ENCODE measurements at places on chromosomes 7 and 10.

- H3K27me3 ChIP-seq: peaks cover 14% of the 10 kb centered on the region
- no peak for DNase-seq
- peaks cover 2% of the 10 kb centered on the region for H3K36me3 ChIP-seq
- H3K4me1 ChIP-seq: peaks cover 8% of the 10 kb centered on the region
Observed at GRCh38 chr10:77281719-77282118, 355.9 kb downstream of the KCNMA1 start.

DNA sequence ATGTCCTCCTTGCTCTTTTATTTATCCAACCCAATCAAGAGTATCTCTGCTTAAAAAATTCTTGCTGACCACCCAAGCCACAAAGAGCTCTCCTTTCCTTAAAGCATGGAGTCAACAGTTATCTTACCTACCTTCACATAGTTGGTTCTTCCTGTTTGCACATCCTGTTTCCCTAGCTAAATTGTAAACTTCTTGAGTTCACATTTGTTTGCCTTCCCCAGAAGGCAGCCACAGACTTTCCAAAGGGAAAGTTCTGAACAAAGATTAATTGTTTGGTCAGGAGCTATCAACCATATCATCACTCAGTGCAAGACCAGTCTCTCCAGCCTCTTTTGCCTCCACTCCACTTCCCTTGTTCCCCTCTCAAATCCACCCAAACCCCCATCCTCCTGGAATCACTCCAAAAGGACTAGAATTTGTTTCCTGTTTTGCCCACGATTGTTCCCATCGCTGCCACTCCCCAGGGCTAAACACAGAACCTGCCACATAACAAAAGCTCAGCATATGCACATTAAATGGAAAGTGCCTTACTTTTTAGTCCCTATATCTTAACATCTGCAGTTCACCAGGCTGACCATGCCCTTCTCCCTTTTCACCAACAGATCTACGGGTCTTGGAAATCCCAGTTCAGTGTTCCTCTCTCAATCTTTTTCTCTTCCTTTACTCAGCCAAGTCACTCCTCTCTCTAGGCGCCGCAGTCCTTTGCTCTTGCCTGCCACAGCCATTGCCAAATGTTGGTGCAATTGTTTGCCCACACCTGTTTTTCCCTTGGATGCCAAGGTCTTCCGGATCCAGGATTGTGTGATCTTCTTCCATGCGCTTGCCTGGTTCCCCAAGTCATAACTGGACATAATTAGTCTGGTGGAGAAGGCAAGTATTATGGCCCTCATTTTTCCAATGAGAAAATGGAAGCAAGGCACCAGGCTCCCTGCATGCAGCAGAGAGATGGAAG lies 265.5 kb downstream of the KCNMA1 start:
- no peak overlapping the region for H3K27ac ChIP-seq
- H3K36me3 ChIP-seq: no peaks in the 10 kb centered on the region
- H3K27me3 ChIP-seq: peaks cover 5% of the 10 kb centered on the region

- H3K4me3 ChIP-seq: no peak overlapping the region
- no peak for DNase-seq
- peaks cover 2% of the 10 kb centered on the region for H3K27me3 ChIP-seq
- H3K36me3 ChIP-seq: no peaks in the 10 kb centered on the region
Observed at GRCh38 chr10:93859049-93859655, 34.6 kb upstream of the SLC35G1 start.

- H3K27me3 ChIP-seq: peaks cover 19% of the 10 kb centered on the region
- no peaks in the 10 kb centered on the region for H3K4me1 ChIP-seq
- no peak overlapping the region for H3K27ac ChIP-seq
- DNase-seq: no peak
Observed at GRCh38 chr10:27664461-27664860, 81.2 kb downstream of the MKX start.

GRCh38 chr10:63866747-63867140 lies 345.5 kb downstream of the REEP3 start:
- no peak for DNase-seq
- peaks cover 16% of the 10 kb centered on the region for H3K27me3 ChIP-seq
- H3K4me1 ChIP-seq: peaks cover 3% of the 10 kb centered on the region
- H3K27ac ChIP-seq: no peak overlapping the region
- H3K36me3 ChIP-seq: no peaks in the 10 kb centered on the region
- H3K4me3 ChIP-seq: peak overlapping the region; percentile 25

DNA sequence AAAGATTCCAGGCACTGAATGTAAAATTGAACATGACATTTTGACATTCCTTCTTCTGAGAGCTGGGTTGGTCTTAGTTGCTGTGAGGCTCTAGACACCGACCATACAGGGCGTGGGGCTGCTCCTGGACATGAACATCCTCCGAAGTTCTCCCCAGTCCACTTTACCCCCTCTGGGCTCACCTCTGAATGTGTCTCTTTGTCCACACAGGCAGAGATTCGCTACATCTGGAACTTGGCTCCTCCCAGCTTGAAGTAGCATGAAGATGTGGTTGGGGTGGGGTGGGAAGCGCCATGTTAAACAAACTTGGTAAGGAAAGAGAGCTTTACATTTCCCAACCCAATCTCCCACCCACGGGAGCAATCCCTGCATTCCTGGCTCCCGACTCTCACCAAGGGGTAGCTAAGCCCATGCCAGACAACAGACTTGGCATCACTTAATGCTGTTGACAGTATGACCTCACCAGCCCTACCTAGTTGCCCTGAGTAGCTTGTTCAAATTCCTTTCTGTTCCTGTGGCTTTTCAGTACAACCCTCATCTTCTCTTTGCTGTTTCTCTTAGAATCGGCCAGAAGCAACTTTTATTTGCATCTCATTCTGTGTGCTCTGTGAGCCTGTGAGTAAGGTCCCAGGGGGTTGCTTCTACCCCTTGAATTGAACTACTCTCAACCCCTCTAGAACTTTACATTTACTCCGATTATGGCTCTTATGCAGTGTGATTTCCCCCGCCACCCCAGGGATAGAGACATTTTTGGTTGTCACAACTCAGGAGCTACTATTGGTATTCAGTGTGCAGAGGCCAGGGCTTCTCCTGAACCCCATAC lies 211.4 kb downstream of the SEC23IP start:
- H3K36me3 ChIP-seq: no peaks in the 10 kb centered on the region
- DNase-seq: no peak
- H3K4me3 ChIP-seq: no peak overlapping the region
- peaks cover 9% of the 10 kb centered on the region for H3K27me3 ChIP-seq
- H3K27ac ChIP-seq: no peak overlapping the region
- H3K4me1 ChIP-seq: no peaks in the 10 kb centered on the region

DNA sequence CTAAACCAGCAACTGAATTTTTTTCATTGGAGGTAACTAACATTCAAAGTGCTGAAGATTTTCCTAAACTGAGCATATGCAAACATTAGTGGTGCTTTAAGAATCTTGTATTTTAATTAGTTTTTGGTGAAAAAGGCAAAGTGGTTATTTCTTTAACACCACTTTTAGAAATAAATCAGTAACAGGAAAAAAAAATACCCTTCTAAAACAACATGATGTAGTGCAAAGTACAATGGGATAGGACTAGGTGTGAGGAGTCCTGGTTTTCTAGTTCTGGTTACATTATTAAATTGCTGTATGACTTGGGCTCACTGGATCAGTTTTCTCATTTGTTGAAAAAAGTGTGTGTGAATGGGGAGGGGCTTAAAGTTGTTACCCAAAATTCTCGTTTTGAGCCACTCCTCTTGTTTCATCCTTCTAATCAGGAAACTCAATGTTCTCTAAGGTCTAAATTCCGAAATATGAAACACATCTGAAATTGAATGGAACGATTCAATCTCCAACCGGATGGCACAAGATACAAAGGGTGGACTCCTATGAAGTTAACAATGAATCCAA lies 1.8 kb downstream of the WASL start:
- peak overlapping the region; percentile 88 for H3K4me3 ChIP-seq
- H3K4me1 ChIP-seq: peaks cover 37% of the 10 kb centered on the region
- no peak for DNase-seq
- H3K27ac ChIP-seq: peak overlapping the region; percentile 76
- no peaks in the 10 kb centered on the region for H3K27me3 ChIP-seq

DNA sequence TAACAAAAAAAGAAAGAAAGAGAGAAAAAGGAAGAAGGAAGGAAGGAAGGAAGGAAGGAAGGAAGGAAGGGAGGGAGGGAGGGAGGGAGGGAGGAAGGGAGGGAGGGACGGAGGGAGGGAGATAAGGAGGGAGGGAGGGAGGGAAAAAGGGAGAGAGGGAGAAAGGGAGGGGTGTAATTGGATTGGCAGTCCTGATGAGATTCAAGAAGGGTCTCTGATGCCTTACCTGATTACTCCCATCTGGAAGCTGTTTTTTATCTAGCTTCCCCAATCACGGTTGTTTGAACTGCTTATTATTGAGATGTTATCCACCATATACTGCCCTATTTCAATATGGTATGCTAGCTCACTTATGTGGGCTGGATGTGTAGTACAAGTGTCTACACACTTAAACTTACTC lies 27.3 kb downstream of the GNG11 start:
- H3K27ac ChIP-seq: no peak overlapping the region
- DNase-seq: no peak
- no peaks in the 10 kb centered on the region for H3K4me1 ChIP-seq
- no peaks in the 10 kb centered on the region for H3K36me3 ChIP-seq

- H3K27ac ChIP-seq: no peak overlapping the region
- H3K27me3 ChIP-seq: no peaks in the 10 kb centered on the region
- H3K4me1 ChIP-seq: peaks cover 2% of the 10 kb centered on the region
- no peaks in the 10 kb centered on the region for H3K36me3 ChIP-seq
- DNase-seq: no peak
- H3K4me3 ChIP-seq: no peak overlapping the region
Observed at GRCh38 chr10:34373211-34373610, 441.9 kb downstream of the PARD3 start.

DNA sequence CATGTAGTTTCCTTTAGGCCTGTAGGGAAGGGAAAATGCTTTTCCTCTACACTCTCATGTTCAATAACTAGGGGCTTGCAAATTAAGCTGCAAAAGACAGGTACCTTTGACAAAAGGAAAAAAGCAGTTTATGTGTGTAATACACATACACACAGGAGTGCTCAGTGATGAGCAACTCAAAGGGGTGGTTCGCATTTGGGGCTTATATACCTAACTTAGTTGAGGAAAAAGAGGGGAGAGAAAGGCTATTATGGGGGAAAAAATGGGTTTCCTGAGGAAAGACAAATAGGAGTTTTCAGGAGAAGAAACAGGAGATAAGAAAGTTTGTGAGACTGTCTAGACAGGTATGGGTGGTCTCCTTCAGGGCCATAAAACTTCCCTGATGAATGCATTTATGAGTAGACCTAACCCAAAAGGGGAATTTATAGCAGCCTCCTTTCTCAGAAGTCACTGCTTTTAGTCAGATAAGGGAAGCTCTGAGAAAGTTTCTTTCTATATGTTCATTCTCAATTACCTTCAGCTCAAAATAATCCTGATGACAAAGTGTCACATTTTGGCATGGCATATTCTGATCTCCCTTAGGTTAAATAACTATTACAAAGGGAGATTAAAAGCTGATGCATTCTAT lies 55.2 kb upstream of the EZH2 start:
- no peak for DNase-seq
- H3K36me3 ChIP-seq: no peaks in the 10 kb centered on the region
- no peak overlapping the region for H3K4me3 ChIP-seq
- no peak overlapping the region for H3K27ac ChIP-seq
- H3K27me3 ChIP-seq: no peaks in the 10 kb centered on the region
- H3K4me1 ChIP-seq: peaks cover 8% of the 10 kb centered on the region

DNA sequence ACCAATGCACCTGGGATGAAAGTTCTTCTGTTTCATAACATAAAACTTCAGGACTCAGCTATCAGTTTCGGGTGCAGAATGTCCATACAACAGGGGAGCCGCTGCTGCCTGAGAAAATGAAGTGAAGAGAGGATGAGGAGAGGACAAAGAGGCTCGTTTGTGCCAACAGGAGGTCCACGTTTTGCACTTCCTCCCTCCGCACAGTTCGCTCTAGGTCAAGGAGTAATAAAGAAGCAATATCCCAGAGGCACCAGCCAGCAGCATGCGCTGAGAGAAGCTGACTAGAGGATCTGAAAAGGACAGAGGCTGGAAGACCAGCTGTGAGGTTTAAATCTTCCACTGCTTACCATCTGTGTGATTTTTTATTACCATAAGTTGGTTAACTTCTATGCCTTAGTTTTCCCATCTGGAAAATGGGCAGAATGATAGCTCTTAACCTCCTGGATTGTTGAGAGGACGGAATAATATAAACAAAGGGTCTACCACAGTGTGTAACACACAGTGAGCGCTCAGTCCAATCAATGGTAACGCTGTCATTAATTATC lies 709 bp downstream of the GPAM start:
- peaks cover 12% of the 10 kb centered on the region for H3K4me1 ChIP-seq
- H3K4me3 ChIP-seq: peak overlapping the region; percentile 86
- H3K36me3 ChIP-seq: peaks cover 10% of the 10 kb centered on the region
- peak overlapping the region; percentile 95 for H3K27ac ChIP-seq
- DNase-seq: no peak

GRCh38 chr7:71925663-71926062 lies 486.5 kb downstream of the CALN1 start:
- H3K27me3 ChIP-seq: no peaks in the 10 kb centered on the region
- DNase-seq: no peak
- H3K4me1 ChIP-seq: no peaks in the 10 kb centered on the region

- peaks cover 2% of the 10 kb centered on the region for H3K27me3 ChIP-seq
- peaks cover 35% of the 10 kb centered on the region for H3K4me1 ChIP-seq
- peak overlapping the region; percentile 99 for H3K27ac ChIP-seq
- peaks cover 2% of the 10 kb centered on the region for H3K36me3 ChIP-seq
- peak; percentile 10 for DNase-seq
Observed at GRCh38 chr10:89887406-89887805, 186.0 kb downstream of the KIF20B start.

DNA sequence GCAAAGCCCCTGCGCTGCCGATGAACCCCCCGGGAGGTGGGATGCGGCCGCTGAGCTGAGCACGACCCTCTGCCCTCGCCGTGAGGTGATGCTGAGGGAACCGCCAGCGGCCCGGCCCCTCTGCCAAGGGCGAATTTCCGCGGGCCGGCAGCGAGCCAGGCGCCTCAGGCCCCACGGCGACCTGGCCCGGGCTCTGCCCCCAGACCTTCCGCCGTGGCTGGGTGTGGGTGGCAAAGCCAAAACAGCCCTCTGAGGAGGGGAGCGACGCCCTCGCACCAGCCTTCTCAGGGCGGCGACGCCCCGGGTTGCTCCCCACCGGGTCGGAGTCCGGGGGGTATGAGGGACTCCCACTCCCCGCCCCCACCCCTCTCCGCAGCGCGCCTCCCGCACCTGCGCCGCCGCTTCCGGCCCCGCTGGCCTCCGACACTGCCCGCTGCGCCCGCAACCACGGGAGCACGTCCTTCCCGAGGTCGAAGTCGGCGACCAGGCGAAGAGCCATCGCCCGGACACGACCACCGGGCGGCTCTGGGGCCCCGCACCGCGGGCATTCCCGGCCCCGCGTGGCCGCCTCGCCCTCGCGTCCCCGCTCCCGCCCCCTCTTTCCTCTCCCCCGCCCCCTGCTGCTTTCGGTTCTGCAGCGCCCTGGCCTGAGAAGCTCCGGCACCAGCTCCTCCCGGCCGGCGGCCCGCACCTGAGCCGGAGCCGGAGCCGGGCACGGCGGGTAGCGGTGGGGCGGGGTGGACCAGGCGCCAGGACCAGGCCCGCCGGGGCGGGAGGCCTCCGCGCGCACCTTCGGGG lies at the start of gene GSAP:
GSAP (minus strand) TSS at position 527 of the 798 bp plus-strand sequence; CDS start at position 499, 28 bp downstream.
- DNase-seq: peak; percentile 58
- H3K27ac ChIP-seq: peak within 1 kb of the TSS; percentile 93
- no peaks in the 10 kb centered on the region for H3K36me3 ChIP-seq
- no peaks in the 10 kb centered on the region for H3K27me3 ChIP-seq

GRCh38 chr7:155316427-155317113 lies 18.9 kb downstream of the INSIG1 start:
- no peaks in the 10 kb centered on the region for H3K4me1 ChIP-seq
- no peak overlapping the region for H3K4me3 ChIP-seq
- no peak for DNase-seq
- no peaks in the 10 kb centered on the region for H3K36me3 ChIP-seq
